Nephron progenitor cell (in vitro differentiated cells): ENCODE measurements at places on chromosomes 6 and 20.

GRCh38 chr20:60107621-60108390, 149.6 kb downstream of the CDH26 start:
- no peak for DNase-seq

GRCh38 chr6:61592238-61592637, 693.8 kb downstream of the KHDRBS2 start:
- no peak for DNase-seq

DNA sequence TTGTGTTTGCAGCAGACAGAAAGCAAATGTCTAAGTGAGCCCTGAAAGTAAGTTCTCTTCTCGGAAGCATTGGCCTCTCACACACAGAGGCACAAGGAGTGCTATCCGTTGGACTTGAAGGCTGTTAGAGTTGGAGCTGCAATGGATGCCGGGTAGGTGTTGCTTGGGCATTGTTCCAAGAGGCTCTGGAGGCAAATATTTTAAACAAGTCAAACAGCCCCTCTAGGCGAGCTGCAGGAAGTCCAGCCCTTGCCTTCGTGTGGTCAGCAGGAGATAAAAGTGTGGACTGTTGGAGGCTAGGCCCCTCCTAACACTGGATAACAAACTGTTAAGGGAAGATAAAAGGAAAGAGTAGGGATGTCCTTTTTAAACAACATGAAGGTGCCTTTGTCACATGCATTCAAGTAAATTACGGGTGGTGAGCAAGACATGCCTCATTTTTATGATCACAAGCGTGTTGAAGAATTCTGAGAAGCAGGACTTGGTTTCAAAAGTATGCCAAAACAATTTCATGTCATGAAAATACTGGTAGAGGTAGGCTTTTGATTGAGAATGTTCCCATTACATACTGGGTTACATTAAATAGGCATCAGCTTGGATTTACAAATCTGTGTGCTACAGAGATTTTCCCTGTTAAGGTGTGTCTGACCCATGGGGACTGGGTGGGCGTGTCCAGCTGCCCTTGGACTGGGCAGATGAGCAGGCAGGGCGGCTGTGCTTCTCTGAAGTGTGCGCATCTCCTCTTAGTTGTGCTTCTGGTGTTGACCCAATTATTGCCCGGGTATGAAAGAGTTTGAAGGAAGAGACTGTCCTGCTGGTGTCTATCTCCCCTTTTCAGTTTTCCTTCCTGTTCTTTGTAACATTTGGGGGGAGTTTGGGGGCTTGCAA, 57.5 kb downstream of the RREB1 start:
- no peak for DNase-seq

DNA sequence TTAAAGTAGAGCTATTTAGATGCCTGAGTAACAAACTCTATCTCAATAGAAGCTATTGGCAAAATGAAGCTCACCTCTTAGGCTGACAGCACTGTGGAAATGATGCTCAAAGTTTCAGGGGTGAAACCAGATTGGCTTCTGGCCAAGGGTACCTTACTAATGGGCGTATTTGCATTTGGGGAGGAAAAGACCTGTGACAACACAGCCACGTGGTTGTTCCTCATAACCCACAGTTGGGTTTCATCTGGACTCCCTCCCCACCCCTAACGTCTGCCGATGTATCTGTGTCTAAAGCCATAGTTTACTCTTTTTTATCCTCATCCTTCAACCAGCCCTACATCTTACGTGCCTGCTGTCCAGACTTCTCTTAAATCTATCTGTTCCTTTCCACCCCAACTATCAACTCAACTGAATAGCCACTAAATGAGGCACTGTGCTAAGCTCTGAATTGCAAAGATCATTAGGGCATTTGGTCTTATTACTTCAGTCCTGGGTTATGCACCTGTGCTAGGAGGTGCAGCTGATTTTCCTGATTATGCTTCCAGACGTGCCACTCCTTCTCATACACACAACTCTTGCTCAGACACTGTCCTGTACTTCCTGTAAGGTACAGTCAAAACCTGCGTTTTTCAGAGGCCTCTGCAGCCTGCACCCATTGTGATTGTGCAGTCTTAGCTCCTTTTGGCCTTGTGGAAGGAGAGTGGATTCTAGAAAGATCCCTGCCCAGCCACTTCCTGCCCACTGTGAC, 80.6 kb upstream of the ARMC2 start:
- DNase-seq = no peak

GRCh38 chr6:104186831-104187230, 672.9 kb downstream of the HACE1 start:
- no peak for DNase-seq
